ENCODE measurements at places on chromosomes 12 and 14.

DNA sequence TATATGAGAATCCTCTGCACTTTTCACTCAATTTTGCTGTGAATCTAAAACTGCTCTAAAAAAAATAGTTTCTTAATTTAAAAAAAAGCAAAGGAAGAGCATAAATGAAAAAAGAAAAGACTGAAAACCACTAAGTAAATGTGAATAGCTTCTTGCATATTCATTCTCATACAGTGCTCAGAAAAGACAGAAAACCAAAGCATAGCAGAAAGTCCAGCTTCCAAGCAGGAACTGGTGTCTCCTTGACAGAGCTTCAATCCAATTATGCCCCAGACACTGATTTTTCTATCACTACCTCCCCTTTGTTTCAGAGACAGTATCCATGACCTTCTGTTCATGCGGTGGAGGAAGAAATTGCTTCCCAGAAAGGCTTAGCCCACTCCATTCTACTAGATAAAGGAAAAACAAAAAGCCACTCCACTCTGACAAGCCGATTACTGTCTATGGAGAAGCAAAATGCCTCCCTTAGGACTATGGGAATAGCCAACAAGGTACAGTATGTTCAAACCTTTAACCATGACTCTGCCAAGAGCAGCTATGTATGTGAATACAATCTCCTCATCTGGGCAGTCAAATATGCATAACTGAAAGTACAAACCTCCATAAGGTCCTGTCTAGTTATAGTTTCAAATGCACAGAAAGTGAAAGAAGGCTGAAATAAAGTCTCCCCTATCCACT, 40.6 kb downstream of the ATF7 start:
- DNase-seq, result no peak

DNA sequence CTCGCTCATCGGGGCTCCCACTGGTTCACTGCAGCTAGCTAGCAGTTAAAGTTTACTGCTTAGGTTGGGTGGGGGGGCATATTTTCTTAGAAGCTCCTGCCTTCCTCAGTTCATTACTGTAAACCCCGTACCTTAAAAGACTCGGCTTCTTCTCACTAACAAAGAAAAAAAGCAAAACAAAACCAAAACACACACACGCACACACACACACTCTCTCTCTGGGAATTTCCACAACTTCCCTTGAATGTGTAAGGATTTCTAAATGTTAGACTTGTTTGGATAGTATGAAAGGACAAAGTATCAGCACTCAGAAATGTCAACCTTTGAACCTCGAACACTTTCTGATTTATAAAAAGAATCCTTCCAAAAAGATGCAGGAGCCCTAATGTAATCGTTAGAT, 927 bp downstream of the PTHLH start:
- DNase-seq, result no peak

- no peak for DNase-seq
Measured at GRCh38 chr12:94208622-94208966, 60.2 kb downstream of the PLXNC1 start.

- no peak for DNase-seq
Measured at GRCh38 chr14:54722791-54723432, 156.0 kb downstream of the SAMD4A start.

DNA sequence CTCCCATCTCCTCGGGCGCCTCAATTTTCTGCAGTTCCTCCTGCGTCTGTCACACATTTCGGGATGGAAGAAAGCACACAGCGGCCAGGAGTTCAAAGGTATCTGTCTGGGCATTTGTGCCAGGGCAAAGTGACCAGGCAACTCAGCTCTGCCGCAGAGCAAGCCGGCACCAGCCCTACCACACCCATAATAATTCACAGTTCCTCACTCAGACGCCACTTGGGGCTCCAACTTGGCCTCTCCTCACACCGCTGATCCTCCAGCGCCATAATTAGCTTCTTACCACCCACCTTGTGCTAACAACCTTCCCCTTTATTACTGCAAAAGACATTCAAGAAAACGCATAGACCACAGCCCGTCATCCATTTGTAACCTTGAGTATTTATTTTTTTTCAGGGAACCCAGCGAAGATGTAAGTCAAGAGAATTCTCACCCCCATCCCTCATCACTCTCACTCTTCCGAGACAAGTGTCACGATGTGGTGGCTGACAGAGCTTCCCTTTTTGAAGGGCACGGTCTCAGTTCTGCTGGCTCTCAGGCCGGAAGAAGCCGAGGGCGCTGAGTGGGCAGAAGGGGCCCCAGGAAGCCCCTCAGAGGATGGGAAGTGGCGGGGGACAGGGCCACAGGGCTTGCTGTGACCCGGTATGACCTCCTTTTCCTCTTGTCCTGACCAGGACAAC, 25.2 kb upstream of the NCOR2 start:
- DNase-seq, result no peak

DNA sequence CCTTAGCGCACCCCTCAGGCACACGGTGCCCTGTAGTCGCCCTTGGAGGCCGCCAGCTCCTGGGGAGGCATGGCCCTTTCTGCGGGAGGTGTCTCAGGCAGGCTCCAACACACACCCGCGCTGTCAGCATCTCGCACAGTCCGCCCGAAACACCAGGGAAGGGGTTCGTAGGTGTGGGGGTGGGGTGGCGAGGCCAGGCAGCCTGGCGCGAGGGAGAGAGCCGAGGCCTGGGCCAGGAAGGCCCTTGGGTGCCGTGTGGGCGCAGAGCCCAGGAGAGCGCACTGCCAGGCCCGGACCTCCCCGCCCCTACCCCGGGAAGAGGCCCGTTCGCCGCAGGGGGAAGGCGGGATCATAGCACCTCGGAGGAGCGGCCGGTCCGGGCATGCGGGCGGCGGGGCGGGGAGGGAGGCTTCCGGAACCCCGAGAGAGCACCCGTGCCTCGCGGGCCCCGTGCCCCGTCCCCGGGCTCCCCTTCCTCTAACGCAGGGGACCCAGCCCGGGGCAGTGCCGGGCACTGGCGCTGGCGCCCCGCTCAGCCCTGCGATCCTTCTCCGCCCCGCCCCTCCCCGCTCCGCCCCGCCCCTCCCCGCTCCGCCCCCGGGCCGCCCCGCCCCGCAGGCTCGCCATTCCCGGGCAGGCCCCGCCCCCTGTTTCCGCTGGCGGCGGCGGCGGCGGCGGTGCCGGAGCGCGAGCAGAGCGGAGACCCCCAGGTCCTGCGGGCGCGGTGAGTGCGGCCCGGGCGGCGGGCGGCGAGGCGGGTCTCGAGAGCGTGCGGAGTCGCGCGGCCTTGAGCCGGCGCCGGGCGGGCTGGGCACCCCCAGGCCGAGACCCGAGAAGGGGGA, at the start of gene TSPAN9:
Gene TSPAN9 (plus strand): TSS at position 650 of the 842 bp plus-strand sequence. CDS start 123,815 bp downstream, outside the sequence.
- DNase-seq, result peak; percentile 87

All from cardiac septum (tissue), 1 donor.